Central memory CD4-positive, alpha-beta T cell (primary cell): ENCODE measurements at places on chromosomes 4 and X.
A peak's percentile ranks its signal among the peaks of the same experiment; 100 is the strongest.

- DNase-seq, result no peak
Measured at GRCh38 chr4:55411621-55412020, 15.9 kb downstream of the TMEM165 start.

DNA sequence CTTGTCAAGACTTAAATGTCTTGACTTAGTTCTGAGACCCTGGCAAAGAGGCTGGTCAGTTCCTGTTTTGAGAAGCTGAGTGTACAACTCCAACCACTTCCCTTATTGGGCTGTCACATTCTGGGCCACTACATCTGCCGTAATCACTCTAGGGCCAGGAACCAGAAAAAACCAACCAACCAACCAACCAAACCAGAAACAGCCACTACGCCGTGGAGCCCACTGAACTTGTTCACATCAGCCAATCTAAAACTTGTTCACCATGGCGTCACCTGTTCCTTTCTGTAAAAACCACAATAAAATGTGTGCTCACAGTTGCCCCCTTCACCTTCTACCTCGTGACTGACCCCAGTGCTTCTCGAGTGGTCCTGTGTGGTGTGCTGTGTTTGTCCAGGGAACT lies 107.3 kb downstream of the JADE1 start:
- DNase-seq, result no peak

GRCh38 chrX:39728025-39728424 lies 369.7 kb downstream of the BCOR start:
- no peak for DNase-seq

DNA sequence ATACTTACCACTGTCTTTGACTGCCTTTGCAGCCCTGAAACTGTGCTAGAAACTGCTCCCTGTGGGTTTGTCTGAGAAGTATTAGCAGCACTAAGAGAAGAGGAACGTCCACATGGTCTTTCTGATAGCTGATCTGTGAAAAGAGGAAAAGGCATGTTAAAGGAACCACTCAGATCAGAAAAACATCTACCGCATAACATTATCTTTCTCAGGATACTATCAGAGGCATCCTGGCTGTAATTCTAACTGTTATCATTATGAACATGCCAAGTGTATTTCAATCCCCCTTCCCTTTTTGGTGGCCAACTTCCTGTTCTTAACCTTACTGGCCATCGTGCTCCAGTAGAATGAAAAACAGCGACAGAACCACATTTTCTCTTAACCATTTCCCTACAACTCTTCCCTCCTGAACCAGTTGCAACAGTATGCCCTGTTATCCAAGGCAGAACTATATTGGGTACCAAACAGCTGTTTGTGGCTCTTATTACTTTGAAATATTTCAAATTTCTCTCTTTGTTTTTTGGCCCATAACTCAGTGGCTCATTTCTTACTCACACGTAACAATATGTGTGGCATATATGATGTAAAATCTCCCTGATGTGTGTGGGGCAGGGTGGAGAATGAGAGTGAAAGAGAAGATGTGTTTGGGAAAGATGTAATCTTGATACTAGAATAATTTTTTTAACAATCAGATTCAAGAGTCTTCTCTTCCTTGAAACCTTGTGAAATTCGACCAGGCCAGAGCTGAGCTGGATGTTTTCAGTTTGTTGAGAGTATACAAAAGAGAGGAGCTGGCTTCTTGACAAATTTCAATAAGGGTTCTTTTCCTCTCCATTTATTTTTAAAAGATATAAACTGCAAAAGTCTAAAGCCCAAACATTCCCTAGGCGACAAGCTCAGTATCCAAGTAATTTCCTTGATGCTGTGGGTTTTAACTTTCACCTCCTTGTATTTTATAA lies 35.2 kb downstream of the ARHGEF6 start:
- DNase-seq, result no peak

GRCh38 chr4:182778222-182778982 lies 138.8 kb downstream of the DCTD start:
- no peak for DNase-seq

GRCh38 chr4:180058691-180059215 lies 2184.4 kb upstream of the TENM3 start:
- no peak for DNase-seq

GRCh38 chr4:89295415-89295927 lies 12.1 kb downstream of the GPRIN3 start:
- DNase-seq, result no peak

DNA sequence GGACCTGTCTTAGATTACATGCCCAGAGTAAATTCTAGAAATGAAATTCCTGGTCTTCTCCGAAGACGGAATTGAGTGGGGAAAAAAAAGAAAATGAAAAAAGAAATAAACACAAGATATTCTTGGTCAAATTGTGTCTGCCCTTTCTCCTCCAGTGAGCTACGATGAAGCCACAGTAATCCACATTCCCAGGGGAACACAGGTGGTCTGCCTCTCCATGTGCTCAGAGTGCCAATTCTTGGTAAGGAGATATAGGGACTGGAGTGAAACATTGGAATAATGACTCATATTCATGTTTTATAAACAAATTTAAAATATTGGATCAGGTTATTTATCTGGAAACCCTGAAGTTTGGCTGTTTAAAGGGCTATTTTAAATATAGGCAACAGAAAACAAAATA lies 54.2 kb upstream of the MGST2 start:
- no peak for DNase-seq

- no peak for DNase-seq
Measured at GRCh38 chrX:41022566-41022965, 62.7 kb upstream of the USP9X start.

- DNase-seq, result no peak
Measured at GRCh38 chr4:46656071-46656470, 253.0 kb downstream of the COX7B2 start.

DNA sequence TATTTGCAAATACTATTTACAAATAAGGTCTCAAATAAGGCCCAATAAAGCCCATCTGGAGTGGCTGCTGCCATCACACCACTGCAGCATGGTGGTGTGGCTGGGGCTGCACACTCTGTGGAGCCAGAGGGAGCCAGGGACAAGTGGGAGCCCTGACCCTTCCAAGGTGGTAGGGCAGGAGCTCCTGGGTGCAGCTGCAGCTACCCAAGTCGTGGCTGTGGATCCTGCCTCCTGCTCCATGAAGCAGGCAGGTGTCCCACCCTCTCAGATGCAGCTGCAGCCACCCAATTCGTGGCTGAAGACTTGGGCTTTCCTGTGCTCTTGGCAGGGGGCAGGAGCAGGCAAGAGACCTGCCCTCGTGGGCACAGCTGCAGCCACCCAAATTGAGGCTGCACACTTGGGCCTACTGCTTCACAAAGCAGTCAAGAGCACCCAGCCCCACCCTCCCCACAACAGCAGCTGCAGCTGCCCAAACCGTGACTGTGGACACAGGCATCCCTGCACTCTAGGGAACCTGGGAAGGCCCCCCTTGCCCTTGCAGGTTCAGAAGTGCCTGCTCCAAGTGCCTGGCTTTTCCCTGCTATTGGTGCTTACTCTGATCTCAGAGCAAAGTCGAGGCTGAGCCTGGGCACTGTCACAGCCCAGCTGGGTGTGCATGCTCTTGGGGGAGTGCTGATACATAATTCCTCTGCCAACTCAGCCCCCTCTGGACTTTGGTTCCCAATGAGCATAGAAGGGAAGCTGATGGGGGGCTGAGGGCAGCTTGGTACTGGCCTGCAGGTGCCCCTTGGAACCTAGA lies 614.8 kb downstream of the PCDH18 start:
- DNase-seq, result no peak

DNA sequence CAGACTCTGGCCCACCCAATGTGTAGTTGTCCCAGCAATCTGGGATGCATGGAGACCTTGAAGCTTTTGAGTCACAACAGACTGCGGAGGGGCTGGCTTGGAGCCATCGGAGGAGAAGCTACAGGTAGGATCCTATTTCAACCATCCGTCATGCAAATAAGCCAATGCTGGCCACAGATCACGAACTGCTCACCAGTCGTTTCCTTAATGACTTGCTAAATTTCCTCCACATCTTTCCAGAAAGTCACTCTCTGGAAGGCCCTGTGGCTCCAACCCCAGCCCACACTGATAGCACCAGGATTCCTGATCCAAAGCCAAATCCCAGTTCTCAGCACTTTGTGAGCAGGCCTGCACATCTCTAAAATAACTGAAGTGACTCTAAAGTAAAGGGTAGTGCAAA lies 321.3 kb downstream of the RAB28 start:
- DNase-seq, result no peak

- DNase-seq, result peak; percentile 51
Measured at GRCh38 chr4:103008875-103009729, 10.4 kb downstream of the SLC9B1 start.

- no peak for DNase-seq
Measured at GRCh38 chrX:72297953-72298730, 7.6 kb downstream of the CITED1 start.

- peak; percentile 81 for DNase-seq
Measured at GRCh38 chrX:107776649-107777535, 641 bp upstream of the NCBP2L start.

- DNase-seq, result no peak
Measured at GRCh38 chr4:42906891-42907759, 14.6 kb downstream of the GRXCR1 start.

DNA sequence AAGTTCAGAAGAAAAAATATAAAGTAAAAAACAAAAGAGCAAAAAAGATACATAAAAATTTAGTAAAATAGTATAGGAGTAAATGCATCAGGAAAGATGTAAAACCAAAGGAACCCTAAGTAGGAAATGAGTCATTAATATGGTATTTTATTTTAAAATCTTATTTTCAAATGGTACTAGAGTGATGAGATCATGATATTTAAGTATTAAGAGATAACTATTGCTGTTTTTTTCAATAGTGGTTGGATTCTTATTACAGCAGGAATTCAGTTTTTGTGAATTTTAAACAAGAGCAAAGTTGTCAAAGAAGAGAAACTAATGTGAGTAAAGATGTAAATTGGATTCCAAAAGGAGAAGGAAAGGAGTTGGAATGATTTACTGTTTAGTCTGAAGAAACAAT lies 20.0 kb downstream of the EMCN start:
- DNase-seq, result no peak

GRCh38 chrX:9832811-9833210 lies 46.6 kb downstream of the SHROOM2 start:
- no peak for DNase-seq

- DNase-seq, result no peak
Measured at GRCh38 chrX:65689377-65689776, 21.9 kb downstream of the MSN start.

GRCh38 chr4:180207921-180208320 lies 2035.3 kb upstream of the TENM3 start:
- DNase-seq, result no peak

DNA sequence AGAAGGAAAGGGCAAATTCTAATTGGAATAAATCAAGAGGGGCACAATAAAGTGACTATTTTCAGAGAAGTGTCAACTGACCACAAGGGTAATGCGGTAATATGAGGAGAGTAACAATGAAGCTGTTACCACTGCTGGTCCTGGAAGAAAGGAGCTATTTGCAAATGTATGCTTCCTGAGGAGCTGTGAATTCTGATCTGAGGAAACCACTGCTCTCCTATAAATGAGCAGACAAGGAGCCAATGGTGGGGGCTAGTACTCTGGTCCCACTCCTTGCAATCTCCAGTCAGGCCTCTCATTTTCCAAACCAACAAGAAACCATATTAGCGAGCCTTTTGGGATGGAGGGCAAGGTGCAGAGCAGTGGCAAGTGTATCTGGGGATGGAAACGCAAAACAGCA lies 770.2 kb downstream of the FSTL5 start:
- no peak for DNase-seq

DNA sequence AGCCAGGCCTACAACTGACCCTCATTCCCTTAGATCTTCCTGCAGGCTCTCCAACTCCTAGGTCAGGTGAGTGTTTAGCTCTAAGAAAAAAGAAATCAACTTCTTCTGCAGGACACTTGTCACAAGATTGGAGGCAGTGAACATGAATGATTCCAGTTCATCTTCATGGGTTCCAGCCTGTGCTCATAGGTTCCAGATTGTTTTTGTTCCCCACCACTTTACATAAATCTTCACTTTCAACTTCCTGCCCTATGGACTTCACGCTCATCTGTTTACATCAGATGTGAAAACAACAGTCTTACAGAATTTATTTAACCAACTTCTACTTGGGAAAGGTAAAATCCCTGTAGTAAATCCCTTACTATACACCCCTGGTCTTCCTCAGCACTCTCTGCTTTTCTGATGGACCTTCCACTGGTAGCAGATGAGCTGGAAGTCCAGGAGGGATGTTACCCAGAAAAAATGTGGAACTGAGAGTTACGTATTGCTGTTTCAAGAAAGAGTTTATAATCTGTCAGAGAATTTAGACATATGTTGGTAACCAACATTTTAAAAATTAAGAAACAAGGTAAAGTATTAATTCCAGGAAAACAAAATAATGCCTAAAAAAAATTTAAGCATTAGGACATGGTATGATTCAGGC lies 62.4 kb downstream of the ANAPC10 start:
- DNase-seq, result no peak

- no peak for DNase-seq
Measured at GRCh38 chrX:40550066-40550465, 30.7 kb upstream of the ATP6AP2 start.

DNA sequence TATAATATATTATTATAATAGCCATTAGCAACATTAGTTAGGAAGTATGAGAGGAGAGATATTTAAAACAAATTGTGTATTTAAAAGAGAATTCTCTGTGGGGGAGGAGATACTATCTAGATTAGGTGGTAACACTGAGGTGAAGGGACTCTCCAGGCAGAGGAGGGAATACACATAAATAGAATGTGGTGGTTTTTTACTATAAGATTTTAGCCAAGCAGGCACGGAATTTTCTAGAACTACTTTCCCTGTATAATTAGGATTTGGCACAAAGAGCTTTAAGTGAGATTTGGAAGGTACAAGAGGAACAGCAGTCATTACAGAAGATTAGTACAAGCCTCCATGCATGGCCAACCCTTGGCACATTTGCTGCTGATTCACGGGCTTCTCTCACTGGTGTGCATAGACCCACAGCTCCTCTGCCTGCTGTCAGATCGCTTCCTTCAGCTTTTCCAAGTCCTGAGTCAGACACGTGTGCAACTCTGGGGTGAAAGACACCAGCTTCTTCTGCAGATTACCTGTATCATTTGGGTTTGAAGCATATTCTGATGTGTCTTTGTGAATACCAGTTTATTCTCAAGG lies 685.5 kb downstream of the KCTD8 start:
- no peak for DNase-seq

DNA sequence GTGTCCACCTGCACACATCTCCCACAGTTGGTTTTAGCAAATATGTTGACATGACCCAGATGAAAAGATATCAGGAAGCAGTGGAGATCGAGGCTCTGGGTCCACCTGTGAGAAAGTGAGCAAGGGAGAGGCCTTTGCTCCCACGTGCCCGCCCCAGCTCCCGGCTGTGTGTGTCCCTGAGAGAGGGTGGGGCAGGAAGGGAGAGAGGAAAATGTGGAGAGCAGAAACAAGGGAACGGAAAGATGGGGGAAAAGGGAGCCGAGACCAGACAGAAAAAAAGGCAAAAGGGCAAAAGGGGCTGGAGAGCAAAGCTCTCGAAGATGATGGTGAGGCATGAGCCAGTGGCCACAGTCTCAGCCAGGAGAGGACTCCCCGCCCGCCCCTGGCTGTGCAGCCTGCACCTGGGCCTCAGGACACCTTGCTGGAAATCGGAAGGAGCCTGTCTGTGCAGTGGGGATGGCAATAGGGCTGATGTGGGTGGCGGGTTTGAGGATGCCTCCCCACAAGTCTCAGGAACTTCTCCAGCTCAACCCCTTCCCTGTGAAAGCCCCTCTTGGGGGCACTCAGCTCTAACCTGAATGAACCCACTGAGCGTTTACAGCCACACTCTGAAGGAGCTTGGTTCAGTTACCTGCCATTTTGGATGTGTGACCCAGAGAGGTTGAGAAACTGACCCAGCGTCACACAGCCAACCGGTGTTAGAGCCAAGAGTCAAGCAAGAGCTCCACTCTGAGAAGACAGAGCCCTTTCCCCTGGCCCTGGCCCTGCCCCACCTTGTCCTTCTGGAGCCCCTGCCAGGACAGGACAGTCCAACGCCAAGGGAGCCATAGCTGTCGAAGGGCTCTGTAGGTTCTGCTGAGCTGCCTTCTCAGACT lies 20.3 kb upstream of the MSX1 start:
- no peak for DNase-seq
